ENCODE measurements at places on chromosomes 5 and 9. TPM values are rescaled to one million over a fixed set of nuclear protein-coding genes. Genes with fewer than 3 reads are reported as not detected.

DNA sequence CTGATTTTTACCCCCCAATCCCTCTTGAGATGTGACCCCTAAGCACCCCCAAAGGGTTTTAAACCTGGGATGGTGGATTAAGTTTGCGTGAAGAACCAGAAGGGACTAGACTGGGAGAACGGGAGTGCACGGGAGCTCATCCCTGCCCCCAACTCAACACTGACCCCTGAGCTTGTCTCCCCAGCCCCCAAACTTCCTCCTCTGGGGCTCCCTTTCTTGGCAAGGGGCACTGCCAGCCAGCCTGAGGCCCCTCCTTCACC is 5.0 kb upstream of the SET start:
- no peak for DNase-seq

GRCh38 chr9:137198051-137198901 is 2.3 kb downstream of the TPRN start:
- DNase-seq, result no peak

- DNase-seq, result no peak
Measured at GRCh38 chr5:35430381-35431162, 187.1 kb upstream of the SPEF2 start.

The HAPLN1 gene
- 0.19 TPM for polyA plus RNA-seq

DNA sequence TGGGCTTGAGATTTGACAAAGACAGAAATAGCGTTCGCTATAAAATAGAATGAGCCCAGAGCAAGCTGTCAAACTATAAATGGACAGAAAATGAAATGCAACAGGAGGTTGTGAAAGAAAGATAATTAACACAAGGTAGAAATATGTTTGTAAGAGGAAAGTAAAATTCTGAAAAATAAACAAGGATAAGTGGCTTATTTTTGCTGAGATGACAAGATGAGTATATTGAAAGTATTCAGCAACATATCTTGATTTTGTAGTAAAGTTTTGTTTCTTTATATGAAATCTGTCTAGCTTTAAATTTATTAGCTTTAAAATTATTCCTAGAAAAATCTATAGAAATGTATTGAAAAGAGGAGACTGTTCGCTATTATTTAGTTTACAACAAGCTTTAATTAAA is 111.9 kb upstream of the RPS23 start:
- no peak for DNase-seq

The DCAF12 gene
- 40.6 TPM for polyA plus RNA-seq

DNA sequence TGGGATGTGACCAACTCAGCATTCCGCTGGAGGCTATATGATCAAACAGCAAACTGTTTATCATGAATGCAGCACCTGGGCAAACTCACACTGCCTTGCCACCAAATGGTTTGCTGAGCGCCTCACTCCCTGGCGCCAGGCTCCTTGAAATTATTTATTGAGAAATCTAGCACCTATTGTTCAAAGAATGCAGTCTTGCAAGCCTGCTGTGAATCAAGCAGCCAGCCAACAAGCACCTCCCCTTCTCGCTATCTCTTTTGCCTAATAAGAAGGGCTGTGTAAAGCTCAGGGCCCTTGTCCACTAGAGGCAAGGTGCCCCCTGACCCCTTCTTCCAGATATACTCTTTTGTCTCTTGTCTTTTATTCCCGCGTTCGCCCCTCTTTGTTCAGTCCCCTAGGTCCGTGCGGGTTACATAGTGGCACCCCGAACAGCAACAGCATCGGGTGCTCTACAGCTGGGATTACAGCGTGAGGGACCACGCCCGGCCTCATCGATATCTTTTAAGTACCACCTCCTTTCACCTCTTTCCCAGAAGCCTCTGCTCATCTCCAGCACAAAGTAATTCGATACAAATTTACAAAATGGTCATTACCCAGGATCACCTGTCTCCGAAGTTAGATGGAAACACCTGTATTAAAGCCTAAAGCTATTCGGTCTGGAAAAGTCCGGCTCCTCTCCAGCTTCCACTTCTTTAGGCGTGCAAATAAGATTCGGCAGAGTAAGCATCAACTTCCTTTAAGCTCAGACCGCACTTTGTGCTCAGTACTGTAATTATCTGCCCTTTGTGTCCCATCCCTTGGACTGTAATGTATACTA is 896 bp downstream of the RIGI start:
- DNase-seq, result no peak

DNA sequence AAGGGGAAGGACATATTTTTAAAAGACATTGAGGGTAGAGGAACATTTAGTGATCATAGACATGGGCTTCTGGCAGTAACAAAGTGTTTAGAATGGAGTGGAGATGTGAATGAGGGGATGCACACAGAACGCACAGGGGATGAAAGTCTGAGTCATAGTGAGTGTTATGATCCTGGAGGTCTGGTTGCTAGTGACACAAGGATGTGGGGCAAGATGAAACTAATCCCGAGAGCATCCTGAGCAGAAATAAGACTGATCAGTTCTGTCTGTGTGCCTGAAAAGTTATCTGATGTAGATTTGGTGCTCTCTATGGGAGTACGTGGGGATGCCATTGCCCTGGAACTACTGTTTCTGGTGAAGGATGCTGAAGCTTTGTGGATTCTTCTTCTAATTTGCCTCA is 141.1 kb downstream of the CHSY3 start:
- no peak for DNase-seq

The MCC gene
- polyA plus RNA-seq, result 12.9 TPM

Data from muscle of back (tissue), 13 donors.